ENCODE measurements at places on chromosomes 3 and 15.

GRCh38 chr15:70141376-70142071 is 43.8 kb upstream of the TLE3 start:
- DNase-seq, result no peak

- peak; percentile 14 for DNase-seq
These were observed 42.0 kb downstream of the PML start for GRCh38 chr15:74036271-74037170.

GRCh38 chr3:10397879-10398278 is 77.0 kb upstream of the SEC13 start:
- no peak for DNase-seq

DNA sequence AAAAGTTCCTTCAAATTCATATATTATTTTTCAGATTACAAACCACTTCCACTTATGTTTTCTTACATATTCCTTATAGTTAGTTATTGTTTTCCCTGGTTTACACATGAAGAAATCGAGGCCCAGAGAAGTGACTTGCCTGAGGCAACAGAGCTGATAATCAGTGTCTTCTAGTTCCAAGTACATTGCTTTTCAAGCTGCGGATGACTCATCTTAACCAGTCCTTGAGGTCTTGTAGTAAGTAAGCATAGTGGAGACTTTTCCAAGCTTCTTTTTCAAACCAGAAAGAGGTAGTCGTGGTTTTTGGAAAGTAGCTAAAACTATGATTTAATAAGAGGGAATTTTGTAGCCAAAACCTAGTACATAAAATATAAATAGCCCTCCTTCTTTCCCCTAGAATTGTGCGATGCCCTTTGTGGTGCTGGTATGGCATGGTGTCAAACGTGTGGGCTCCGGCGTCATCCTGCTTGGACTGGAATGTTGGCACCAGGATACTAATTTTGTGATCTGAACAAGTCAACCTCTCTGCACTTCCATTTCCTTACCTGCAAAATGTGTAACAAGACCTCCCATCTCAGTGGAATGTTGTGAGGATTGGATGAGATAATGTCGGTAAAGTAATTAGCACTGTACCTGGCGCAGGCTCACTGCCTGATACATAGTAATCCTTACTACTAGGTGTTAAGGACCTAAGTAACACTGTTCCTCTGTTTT is 19.0 kb upstream of the DLG1 start:
- no peak for DNase-seq

GRCh38 chr3:128297401-128298138 is 144.3 kb downstream of the EEFSEC start:
- no peak for DNase-seq

GRCh38 chr3:52890735-52891134 is 6.6 kb downstream of the STIMATE start:
- no peak for DNase-seq

- DNase-seq, result no peak
These were observed 108.9 kb upstream of the ETV5 start for GRCh38 chr3:186217820-186218164.

DNA sequence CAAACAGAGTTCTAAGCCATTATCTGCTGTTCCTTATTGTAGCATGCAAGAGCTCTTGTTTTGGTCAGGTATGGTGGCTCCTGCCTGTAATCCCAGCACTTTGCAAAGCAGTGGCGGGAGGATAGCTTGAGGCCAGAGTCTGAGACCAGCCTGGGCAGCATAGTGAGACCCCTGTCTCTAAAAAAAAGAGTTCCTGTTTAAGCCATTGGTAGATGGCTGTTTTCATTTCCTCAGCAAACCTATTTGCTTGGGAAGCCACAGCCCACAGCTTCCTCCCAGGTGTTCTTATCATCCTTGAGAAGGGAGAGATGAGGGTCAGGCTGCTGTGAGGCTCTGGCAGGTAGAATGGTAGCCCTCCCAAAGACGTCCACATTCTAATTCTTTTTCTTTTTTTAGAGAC is 24.4 kb upstream of the FAM81A start:
- DNase-seq, result no peak

GRCh38 chr15:75069301-75069925 is 46.0 kb downstream of the PPCDC start:
- DNase-seq, result peak; percentile 12

DNA sequence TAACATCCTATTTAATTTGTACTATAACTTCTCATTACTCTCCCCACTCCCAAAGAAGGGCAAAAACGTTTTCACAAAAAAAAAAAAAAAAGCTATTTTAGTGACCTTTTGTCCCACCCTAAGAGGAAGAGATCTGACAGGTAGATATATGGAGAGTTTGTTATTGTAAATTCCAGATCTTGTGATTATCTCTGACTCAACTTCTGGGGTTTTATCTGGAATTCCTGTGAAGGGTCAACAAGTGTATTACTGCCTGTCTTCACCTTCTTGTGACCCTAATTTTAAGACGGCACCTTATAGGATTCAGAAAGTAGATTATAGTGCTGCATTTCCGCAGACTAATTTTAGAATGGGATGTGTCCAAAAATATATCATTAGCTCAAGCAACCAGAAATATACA is 205.9 kb upstream of the CDIN1 start:
- no peak for DNase-seq

- no peak for DNase-seq
These were observed 25.9 kb upstream of the SLC41A3 start for GRCh38 chr3:126109880-126110235.

GRCh38 chr3:67832817-67833216 is 178.4 kb upstream of the SUCLG2 start:
- DNase-seq, result no peak

- no peak for DNase-seq
These were observed 503.0 kb downstream of the NTRK3 start for GRCh38 chr15:87753539-87753938.

DNA sequence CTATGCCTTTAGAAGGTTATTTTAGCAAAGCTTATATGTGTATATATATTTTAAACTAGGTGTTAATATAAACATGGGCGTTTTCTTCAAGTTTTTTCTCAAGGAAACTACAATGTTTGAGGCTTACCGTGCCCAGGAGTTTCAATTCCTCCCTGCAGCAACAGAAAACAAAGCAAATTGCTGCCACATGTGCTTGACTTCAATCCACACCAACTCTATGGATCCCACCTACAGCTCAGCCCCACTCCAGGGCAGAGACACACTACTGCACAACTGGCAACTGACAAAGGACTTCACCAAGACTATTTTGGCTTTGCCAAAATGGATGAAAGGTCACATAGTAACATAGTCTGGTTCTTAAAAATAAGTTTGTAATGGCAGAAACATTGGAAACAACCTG is 346.6 kb downstream of the ERC2 start:
- DNase-seq, result no peak

- no peak for DNase-seq
These were observed 21.3 kb downstream of the PRTG start for GRCh38 chr15:55721554-55722185.

DNA sequence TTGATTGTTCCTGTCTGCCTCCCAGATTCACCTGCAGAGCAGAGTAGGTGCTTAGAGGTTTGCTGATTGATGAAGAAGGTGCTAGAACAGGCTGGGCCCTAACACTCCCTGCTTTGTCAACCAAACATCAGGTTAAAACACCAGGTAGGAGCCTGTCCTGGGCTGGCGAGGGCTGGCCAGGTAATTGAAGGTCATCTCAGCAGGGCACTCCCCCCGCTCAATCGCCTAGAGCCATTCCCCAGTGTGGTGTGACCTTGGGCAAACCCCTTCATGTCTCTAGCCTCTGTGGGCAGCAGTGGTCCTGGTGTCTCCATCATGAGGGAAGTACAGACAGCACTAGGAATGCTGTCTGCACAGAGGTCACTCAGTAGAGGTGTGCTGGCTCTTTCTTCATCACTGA is 88.3 kb downstream of the KLF15 start:
- no peak for DNase-seq

DNA sequence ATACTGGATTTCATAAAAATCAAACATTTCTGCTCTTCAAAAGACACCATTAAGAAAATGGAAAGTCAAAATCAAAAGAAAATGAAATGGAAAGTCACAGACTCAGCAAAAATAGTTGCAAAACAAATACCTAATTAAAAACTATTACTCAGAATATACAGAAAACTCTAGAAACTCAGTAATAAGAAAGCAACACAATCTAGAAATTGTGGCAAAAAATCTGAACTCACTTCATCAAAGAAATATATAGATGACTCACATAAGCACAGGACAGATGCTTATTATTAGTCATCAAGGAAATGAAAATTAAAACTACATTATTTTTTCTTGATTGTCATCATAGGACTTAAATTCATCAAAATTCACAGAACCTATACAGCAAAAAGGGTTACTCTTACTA is 430.0 kb downstream of the SHQ1 start:
- DNase-seq, result no peak

- no peak for DNase-seq
These were observed 416.9 kb downstream of the TUSC7 start for GRCh38 chr3:117126460-117126859.

GRCh38 chr3:172223870-172224269 is 184.5 kb downstream of the FNDC3B start:
- DNase-seq, result no peak

- DNase-seq, result no peak
These were observed 33.6 kb upstream of the PLSCR5 start for GRCh38 chr3:146638718-146639117.

- DNase-seq, result no peak
These were observed 128.3 kb upstream of the GADL1 start for GRCh38 chr3:31022716-31023115.

DNA sequence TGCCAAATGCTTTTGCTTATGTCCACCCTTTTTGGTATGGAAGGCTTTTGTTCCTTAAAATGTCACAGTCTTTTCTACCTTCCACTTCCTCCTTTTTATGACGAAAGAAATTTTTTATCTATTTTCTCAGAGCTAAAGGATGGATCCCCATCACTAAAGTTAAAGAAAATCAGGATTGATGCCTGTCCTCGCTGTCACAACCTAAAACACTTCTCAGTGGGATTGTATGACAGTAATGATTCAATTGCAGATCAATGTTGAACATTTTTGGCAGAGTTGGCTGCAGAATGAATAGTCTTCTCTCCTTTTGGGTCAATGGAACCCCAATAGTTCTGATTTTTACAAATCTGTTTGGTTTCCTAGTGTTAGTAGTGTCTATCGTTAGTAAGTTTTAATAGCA is 549.8 kb upstream of the ROBO2 start:
- DNase-seq, result no peak

- no peak for DNase-seq
These were observed 286.7 kb downstream of the ROBO2 start for GRCh38 chr3:77326586-77326985.

- DNase-seq, result no peak
These were observed 268.0 kb downstream of the NR2F2 start for GRCh38 chr15:96598514-96598913.

DNA sequence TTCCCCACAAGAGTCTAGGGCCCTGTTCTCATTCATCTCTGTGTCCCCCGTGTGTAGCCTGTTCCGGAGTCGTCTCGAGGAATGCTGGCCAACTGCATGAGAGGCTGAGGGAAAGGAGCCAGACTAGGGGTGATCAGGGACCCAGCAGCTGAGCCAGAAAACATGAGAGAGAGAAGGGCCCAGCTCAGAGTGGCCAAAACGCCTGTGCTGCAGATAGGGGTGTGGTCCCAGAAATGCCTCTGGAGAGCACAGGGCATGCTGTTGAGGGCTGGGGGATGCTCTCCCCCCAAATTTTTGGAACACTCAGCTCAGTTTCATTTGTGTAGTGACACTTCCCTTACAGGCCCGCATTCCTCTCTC is 14.1 kb downstream of the CYP1A2 start:
- DNase-seq, result no peak

GRCh38 chr3:127483005-127483641 is 107.4 kb downstream of the TPRA1 start:
- DNase-seq, result no peak

DNA sequence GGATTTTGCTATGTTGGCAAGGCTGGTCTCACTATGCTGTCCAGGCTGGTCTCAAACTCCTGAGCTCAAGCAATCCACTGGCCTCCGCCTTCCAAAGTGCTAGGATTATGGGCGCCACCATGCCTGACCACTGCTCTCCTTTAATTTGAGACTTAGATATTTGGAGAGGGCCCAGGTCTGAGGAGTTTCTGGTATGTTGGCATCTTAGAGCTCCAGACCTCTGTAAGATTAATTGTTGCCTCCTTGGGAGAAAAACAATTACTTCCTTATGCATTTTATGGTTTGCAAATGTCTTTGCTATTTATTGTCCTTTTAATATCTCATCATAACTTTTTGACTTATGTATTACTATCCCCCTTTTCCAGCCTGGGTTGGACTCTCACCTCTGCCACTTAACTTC is 2.9 kb downstream of the ZNF774 start:
- DNase-seq, result no peak

- DNase-seq, result no peak
These were observed 295.5 kb downstream of the RPLP1 start for GRCh38 chr15:69748131-69748530.

DNA sequence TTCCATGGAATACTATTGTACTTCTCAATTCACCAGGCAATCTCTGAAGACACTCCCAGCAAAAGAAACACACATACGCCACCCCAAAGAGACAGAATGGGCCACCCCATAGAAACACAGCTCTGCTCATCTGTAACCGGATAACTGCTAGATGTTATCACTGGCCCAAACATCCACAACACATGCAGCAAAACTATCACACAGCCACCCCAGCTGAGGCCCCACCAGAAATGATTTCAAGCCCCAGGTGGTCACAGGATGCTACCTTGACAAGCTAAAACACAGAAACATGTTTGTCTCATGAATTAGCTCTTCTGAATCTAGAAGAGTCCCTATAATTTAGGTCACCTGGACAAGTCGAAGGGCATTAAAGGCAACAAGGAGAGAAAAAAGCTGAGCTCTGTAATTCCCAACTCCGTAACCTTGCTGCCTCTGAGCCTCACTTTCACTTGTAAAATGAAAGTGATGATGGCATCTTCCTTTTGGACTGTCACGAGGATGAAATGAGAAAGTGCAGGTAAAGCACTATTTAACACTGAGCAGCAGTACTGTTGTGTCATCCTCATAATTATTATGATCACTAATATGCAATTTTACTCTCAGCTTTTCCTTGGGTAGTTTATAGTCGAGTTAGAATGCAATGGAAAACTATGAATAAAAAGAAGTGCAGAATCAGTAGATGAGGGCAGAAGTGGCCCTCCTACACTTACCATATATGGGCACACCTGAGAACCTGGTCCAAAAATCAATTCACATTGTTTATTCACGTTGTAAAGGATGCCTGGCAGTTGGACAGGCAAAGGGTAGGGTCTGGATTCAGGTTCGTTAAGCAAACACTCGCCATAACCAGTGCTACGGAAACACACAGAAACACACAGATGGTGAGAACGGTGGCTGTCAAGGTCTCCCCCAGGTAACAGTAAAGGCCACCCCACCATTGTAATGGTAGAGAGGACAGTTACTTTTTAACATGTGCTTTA is 38.6 kb downstream of the ADAMTS9 start:
- DNase-seq, result no peak

GRCh38 chr3:71127844-71128243 is 455.7 kb downstream of the FOXP1 start:
- DNase-seq, result no peak

DNA sequence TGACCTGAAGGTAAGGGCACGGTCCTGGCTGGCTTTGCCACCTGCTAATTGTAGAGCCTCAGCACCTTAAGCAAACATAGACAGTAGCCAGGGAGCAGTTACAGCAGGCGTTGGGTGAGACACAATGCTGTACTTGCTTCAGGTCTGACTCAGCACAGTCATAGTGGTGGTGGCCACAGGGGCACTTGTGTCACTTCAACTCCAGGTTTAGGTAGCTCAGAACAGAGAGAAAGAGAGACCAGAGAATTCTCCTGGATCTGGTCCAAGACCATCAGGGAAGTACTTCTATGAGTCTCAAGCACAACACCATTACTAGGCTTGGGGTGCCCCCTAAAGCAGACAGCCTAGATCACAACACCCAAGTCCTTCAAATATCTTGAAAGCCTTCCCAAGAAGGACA is 204.4 kb downstream of the OTOL1 start:
- DNase-seq, result no peak

GRCh38 chr3:180188512-180189309 is 152.0 kb upstream of the PEX5L start:
- no peak for DNase-seq
